ENCODE measurements at places on chromosomes 5 and 9.

GRCh38 chr9:127013597-127013996, 99.0 kb downstream of the RALGPS1 start:
- peaks cover 11% of the 10 kb centered on the region for H3K4me1 ChIP-seq
- no peaks in the 10 kb centered on the region for H3K36me3 ChIP-seq
- H3K27me3 ChIP-seq = no peaks in the 10 kb centered on the region
- no peak for DNase-seq
- no peak overlapping the region for H3K4me3 ChIP-seq
- H3K27ac ChIP-seq = no peak overlapping the region

DNA sequence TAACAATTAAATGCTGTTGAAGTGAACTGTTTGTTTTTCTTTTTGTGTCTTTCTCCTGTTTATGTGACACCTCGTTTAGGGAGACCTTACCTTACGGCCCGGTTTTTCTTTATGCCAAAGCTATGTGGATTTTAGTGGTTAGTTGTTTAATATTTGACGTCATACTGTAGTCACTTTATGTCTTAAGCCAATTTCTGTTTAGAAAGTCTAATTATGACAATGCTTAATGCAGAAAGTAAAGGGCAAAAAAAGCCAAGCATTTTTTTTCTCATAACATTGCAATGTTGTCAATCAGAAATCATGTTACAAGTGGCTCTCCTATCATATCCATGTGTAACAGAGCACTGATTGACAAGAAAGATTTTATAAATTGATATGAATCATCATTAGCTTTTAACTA, 442.5 kb upstream of the ARRDC3 start:
- no peaks in the 10 kb centered on the region for H3K27me3 ChIP-seq
- H3K4me1 ChIP-seq = no peaks in the 10 kb centered on the region

- H3K4me1 ChIP-seq = peaks cover 18% of the 10 kb centered on the region
- peaks cover 13% of the 10 kb centered on the region for H3K36me3 ChIP-seq
- DNase-seq = no peak
- no peak overlapping the region for H3K27ac ChIP-seq
- H3K27me3 ChIP-seq = no peaks in the 10 kb centered on the region
These were observed 5.1 kb upstream of the FBXO38 start for GRCh38 chr5:148378670-148379069.

DNA sequence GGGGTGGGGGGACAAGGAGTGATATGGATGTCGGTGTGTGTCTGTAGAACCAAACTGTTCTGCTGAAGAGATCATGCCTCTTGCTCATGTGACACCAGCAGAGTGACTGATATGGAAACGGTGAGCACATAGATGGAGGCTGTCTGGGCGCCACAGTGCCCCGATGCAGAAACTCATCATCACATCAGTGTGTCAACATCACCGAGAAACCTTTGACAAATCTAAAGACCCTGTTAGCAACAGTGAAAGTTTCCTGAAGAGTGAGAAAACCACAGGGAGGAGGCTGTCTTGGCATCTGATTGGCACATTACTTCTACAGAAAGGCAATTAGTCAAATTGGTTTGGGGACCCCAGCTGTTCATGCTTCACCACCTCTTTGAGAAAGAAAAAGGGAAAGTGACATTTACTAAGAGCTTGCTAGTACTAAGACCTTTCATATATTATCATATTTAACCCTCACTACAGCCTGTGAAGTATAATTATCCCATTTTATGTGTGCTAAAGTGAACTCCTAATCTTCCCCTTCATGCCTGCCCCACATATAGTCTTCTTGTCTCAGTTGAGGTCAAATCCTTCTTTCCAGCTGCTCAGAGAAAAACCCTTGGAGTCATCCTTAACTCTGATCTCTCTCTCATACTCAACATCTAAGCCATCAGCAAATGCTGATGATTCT, 25.6 kb downstream of the CSF2 start:
- DNase-seq = no peak
- no peaks in the 10 kb centered on the region for H3K36me3 ChIP-seq
- H3K27ac ChIP-seq = no peak overlapping the region
- no peak overlapping the region for H3K4me3 ChIP-seq
- H3K27me3 ChIP-seq = peaks cover 6% of the 10 kb centered on the region

DNA sequence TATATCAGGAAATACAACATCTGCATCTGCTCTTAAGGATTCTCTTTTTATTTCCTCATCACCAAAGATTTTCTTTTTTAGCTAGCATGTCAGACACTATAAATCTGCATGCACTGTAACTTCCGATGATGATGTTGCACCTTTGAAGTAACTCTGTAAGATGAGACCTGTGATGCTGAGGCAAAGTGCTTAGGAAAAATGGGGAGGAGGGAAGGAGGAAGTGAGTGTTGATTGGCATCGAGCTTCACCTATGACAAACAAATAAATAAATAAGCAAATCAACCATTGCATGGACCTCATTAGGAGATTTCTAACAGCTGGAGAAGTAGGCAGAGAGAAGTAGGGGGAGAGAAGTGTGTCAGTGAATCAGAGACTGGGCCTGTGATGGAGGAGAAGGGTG, 52.6 kb downstream of the ENC1 start:
- no peaks in the 10 kb centered on the region for H3K36me3 ChIP-seq
- H3K27ac ChIP-seq = peak overlapping the region; percentile 10
- H3K27me3 ChIP-seq = peaks cover 12% of the 10 kb centered on the region
- no peak for DNase-seq
- no peak overlapping the region for H3K4me3 ChIP-seq

- DNase-seq = no peak
- peaks cover 21% of the 10 kb centered on the region for H3K36me3 ChIP-seq
- no peak overlapping the region for H3K27ac ChIP-seq
- no peak overlapping the region for H3K4me3 ChIP-seq
- H3K27me3 ChIP-seq = no peaks in the 10 kb centered on the region
These were observed 32.2 kb downstream of the APTX start for GRCh38 chr9:32969270-32969669.

DNA sequence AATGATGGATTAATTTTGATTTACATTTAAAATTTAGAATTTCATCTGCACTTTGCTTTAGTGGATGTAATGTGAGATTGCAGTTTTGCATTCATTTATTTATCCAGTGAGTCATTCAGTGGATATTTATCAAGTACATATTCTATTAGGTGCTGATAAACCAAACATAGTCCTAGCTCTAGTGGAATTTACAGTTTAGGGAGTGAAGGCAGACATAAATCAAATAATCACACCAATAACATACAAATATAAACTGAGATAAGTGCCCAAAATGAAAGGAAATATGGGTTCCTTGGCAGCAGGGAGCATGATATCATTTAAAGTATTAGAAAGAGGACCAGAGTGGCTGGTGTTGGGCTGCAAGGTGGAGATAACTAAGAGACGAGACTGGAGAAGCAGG, 14.7 kb upstream of the NIPBL start:
- H3K27me3 ChIP-seq = peaks cover 4% of the 10 kb centered on the region
- no peaks in the 10 kb centered on the region for H3K4me1 ChIP-seq
- no peak overlapping the region for H3K27ac ChIP-seq
- no peak for DNase-seq
- H3K36me3 ChIP-seq = peaks cover 20% of the 10 kb centered on the region

GRCh38 chr5:155128786-155129512, 115.4 kb downstream of the KIF4B start:
- H3K4me3 ChIP-seq = no peak overlapping the region
- H3K27ac ChIP-seq = no peak overlapping the region
- H3K36me3 ChIP-seq = no peaks in the 10 kb centered on the region
- H3K27me3 ChIP-seq = peaks cover 18% of the 10 kb centered on the region

- peaks cover 52% of the 10 kb centered on the region for H3K4me1 ChIP-seq
- peaks cover 17% of the 10 kb centered on the region for H3K36me3 ChIP-seq
- no peak for DNase-seq
- peak overlapping the region; percentile 82 for H3K4me3 ChIP-seq
- H3K27ac ChIP-seq = no peak overlapping the region
These were observed 529 bp upstream of the TPM2 start for GRCh38 chr9:35690294-35690613.

- no peaks in the 10 kb centered on the region for H3K36me3 ChIP-seq
- no peak overlapping the region for H3K4me3 ChIP-seq
- peaks cover 28% of the 10 kb centered on the region for H3K27me3 ChIP-seq
- H3K4me1 ChIP-seq = peaks cover 20% of the 10 kb centered on the region
- DNase-seq = no peak
- no peak overlapping the region for H3K27ac ChIP-seq
These were observed 229.7 kb upstream of the IRX4 start for GRCh38 chr5:2112173-2113025.

DNA sequence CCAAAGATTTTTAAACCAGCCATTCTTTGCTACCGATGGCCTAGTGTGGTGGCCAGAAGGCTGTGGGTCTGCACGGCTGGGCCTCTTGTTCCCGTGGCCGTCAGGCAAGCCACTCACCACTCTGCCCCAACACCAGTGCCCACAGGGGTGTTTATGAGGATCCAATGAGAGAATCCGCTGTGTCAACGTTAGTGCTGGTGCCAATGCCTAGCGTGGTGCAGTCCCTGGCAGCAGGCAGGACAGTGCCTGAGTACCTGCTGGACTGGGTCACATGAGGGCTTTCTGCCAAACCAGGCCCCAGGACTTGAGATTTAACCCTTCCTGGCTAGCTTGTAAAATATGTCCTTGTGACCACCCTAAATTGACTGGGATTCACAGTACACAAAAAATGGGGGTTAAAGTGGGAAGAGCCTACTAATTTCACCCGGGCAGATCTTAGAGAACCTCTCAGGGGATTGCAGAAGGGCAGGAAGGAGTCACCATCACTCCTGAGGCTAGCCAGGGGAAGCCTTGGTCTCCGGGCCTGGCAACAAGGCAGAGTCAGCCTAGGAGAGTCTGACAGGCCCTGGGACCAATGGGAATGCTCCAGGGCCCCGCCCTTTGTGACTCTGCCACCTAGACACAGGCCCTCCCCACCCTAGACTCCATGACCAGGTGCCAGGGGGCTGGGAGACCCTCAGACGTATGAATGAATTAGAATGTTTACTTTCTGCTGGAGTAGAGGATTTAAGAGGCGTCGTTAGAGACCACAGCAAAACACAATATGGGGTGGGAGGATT, 63.2 kb upstream of the FSTL4 start:
- no peak overlapping the region for H3K27ac ChIP-seq
- H3K4me1 ChIP-seq = peaks cover 26% of the 10 kb centered on the region
- DNase-seq = no peak
- no peak overlapping the region for H3K4me3 ChIP-seq

GRCh38 chr9:133144142-133144903, 19.4 kb downstream of the GBGT1 start:
- peak overlapping the region; percentile 72 for H3K27ac ChIP-seq
- H3K4me3 ChIP-seq = peak overlapping the region; percentile 79
- DNase-seq = peak; percentile 89

Measured in nephron progenitor cell (in vitro differentiated cells).